ENCODE measurements at places on chromosomes 7 and 10. TPM values are rescaled to one million over a fixed set of nuclear protein-coding genes. Genes with fewer than 3 reads are reported as not detected.

DNA sequence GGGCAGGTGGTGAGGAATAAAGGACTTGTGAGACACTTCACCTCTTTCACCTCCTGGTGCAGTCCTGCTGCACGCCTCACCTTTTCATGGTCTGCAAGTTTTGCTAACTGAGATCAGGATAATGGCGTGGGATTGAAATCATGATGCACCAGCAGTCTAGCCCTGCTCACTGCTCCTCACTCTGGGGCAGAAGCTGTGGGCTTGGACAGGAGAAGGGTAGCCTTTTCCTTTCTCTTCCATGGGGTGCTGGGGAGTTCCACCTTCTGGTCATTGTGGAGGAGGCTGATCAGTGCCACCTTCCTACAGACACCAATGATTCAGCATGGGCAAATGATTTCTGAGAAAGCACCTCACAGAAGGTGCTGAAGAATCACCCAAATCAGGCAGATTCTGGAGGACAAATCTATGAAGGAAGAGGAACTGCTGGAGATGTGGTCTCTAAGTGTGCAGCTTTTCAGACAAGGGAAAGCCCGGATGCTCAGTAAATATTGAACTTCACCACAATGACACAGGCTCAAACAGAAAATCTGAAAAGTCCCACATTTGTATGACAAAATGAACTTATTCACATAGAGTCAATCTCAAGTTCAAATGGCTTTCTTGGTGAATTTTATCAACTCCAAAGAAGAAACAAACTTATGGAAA lies 19.7 kb downstream of the MBL2 start:
- no peak for DNase-seq

DNA sequence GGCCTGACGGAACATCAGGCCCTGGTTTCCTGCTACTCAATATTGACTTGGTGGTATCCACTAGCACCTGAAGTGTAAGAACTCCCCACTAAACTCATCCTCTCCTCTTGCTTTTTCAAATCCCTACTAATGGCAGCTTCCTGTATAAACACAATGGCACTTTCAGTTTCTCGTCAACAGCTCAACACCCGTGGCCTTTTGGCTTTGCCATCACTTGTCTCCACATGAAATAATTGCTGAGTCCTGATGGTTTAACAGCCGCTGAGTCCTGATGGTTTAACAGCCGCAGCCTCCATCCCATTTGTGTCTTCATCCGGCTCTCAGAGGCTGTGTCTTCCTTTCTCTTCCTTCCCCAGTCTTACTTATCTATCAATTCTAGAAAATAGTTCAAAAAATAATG lies 261.4 kb upstream of the PITRM1 start:
- no peak for DNase-seq

DNA sequence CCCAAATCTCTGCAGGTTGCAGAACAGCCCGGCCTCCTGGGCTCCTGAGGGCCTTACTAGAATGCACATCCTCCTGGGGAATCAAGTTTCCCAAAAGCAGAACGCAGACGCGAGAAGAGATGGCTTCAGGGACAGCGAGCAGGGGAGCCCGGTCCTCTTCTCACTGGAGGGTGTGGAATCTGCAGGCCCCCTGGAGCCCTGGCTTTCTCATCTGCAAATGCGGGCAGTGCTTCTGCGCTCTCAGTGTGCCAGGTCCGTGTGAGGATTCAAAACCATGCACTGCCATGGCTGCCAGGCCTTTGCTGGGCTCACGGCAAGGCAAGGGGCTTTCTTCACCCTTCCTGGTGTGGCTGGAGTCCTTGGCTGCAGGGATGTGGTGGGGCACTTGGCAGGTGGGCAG lies 330.9 kb upstream of the MKI67 start:
- no peak for DNase-seq

DNA sequence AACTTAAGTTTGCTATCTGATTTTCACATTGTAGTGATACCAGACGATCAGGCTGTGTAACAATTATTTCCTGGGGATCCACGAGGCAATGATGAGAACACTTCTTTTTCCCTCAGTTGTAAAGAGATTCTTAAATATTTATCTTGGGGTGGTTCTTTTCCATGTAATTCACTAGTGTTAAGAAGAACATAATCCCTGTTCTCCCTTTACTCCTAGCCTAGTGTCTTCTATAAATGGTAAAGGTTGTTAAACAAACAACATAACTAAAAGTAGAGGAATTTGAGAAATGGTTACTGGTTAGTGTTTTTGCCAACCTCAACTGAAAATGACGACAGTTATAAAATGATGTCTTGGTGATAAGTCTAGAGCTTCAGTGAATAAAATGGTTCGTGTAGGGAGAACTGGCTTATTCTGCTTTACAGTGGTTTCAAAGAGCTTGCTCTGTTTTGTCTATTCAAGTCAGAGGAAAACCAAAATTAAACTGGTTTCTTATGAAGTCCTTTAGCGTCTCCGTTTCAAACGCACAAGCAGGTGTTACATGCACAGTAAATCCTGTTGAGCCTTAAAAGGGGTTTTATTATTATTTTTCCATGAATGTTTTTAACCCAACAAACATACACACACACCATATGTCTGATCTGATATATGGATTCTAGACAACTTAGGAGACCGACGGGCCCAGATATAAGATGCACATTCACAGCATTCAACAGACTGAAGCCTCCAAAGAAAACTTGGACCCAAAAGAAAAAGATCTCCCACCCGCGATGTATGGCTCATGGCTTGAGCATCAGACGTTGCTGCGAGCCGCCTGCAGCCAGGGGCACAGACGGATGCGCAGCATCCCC lies 1.1 kb downstream of the TBX20 start:
- DNase-seq: no peak

Gene HOGA1
- total RNA-seq: 0.15 TPM

- DNase-seq: no peak
Observed at GRCh38 chr10:75166623-75166972, 44.0 kb upstream of the VDAC2 start.

- no peak for DNase-seq
Observed at GRCh38 chr7:143374561-143374960, 6.6 kb upstream of the ZYX start.

Gene DKK1
- 1,187 TPM for total RNA-seq

DNA sequence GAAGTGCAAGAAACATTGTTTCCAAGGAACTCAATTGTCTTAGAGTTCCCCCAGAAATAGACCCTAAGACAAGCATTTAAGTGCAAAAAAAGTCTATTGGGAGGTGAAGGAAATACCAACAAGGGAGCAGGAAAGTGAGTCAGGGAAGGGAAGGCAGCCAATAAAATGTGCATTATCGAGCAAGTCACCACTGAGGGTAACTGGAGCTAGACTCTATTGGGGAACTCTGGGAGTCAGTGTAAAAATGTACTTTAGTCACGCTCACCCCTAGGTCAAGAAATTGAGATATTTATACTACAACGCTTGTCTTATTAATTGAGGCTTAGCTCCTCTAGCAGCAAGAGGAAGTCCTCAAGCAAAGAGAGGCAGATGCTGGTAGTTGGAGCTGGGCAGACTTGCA lies 137.7 kb downstream of the RTKN2 start:
- DNase-seq: peak; percentile 100

- no peak for DNase-seq
Observed at GRCh38 chr10:109875151-109875568, 48.2 kb downstream of the XPNPEP1 start.

- DNase-seq: no peak
Observed at GRCh38 chr7:29889288-29889687, 83.0 kb downstream of the WIPF3 start.

- no peak for DNase-seq
Observed at GRCh38 chr7:351681-352480, 61.9 kb downstream of the FOXL3 start.

DNA sequence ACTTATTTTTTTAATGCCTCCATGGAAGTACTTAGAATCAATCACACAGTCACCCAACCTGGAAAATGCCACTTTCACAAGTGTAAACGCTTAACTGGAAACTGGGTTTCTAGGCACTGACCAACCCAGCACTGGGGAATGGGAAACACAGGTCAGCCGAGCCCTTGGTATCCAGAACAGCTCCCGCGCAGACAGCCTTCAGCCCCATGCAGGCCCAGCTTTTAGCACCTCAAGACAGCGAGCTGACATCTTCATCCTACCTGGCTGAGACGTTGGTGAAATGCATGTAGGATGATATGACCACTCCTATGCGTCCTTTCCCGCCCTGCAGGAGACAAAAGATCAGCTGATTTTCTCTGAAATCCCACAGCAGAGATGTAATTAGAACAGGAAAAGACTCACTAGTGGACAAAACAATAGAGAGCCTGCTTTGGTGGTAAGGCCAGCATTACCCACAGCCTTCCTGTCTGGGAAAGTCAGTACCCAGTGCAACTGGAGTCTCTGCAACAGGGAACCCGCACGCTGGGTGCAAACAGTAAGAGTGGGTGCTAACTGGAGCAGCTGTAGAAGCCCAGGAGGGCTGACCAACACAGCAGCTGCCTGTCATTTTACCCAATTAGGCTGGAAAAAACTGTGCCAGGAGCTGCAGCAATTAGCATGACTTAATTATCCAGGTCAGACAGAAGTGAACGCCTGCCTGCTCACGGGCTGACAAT lies 153.7 kb downstream of the TNS3 start:
- DNase-seq: no peak

GRCh38 chr10:70652761-70653657 lies 19.3 kb upstream of the ADAMTS14 start:
- no peak for DNase-seq

DNA sequence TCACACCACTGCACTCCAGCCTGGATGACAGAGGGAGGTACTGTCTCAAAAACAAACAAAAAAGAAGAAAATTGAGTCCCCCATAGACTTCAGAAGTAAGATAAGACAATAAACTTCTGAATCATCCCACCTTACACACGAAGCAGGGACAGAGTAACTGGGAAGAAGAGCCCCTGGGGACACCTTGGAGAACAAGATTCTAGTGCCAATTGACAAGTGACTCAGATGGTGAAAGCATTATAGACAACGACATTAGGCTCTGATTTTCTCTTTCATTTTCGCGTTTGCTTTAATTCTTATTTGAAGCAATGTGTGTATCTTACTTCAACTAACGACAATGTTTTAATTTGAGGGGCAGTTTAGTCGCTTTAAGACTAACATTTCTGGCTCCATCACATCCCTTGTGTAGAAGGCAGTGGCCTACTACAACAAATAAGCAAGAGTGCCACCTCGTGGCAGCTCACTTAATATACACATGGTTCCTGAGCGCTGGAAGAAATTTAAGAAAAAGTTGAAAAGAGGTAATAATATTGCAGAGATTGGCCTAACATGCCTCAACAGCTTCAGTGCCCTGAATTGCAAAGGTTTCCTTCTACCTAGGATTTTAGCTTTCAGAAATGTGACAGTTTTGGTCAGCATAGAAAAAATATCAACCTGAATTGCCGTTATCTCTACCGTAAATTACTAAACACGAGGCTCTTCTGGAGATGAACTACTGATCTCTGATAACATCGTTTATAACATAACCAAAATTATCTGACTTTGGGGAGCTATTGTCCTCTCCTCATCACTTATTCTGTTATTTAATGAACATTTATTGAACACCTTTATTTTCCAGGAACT lies 36.7 kb downstream of the ASNS start:
- DNase-seq: peak; percentile 79

GRCh38 chr10:96910488-96911395 lies 78.6 kb downstream of the LCOR start:
- peak; percentile 63 for DNase-seq

- DNase-seq: no peak
Observed at GRCh38 chr10:3261921-3262320, 89.3 kb upstream of the PITRM1 start.

DNA sequence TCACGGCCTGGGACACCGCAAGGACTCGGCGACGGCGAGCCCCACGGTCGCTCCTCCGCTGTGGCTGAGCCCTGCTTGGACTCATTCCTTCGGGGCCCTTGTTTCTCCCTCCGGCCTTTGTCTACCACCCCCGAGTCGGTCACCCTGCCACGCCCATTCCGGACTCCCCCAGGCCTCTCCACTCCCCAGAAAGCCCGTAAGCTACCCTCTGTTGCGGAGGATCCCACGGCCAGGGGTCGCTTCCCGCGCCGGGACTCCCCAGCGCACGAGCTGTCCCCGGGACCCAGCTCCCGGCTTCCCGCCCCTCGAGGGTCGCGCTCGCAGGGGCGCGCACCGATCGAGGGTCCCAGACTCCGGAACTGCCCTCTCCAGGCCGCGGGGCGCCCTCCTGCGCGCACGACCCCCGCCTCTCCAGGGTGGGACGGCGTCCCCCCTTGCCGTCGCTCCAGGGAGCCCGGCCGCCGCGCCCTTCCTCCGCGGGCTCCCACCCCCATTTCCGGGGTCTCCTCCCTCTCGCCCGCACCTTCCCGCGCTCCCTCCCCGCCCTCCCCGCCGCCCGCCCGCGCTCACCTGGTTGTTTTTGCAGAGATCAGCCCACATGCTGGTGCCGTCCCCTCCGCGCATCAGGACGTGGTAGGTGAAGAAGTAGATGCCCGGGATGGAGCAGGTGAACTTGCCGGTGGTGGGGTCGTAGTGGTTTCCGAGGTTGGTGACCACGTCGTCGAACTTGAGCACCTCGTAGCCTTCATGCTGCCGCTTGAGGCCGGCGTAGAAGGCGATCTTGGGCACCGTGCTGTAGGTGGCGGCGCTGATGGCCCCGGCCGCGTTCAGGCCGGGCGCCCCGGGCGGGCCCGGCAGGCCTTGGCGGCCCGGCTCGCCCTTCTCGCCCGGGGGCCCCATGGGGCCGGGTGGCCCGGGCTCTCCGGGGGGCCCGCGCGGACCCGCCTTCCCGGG lies 1.5 kb downstream of the C1QL3 start:
- DNase-seq: no peak

Gene ANKRD7
- not detected for total RNA-seq

DNA sequence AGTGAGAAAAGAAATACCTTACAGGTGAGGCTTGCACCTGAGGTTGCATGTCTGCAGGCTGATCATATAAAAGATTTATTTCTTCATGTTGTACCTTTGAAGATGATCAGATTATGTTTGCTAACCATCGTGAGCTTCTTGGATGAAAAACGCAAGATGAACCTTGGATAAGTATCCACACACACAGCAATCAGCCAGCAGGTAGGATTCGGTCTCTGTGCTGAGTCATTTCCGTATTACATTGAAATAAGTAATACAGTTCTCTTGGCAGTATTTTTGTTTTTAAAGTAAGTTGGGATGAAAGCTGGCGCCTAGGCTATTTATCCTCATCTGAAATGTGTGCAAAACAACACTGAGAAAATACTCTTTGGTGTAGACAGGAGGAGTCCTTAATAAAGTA lies 109.0 kb upstream of the PRKCQ start:
- DNase-seq: peak; percentile 47

DNA sequence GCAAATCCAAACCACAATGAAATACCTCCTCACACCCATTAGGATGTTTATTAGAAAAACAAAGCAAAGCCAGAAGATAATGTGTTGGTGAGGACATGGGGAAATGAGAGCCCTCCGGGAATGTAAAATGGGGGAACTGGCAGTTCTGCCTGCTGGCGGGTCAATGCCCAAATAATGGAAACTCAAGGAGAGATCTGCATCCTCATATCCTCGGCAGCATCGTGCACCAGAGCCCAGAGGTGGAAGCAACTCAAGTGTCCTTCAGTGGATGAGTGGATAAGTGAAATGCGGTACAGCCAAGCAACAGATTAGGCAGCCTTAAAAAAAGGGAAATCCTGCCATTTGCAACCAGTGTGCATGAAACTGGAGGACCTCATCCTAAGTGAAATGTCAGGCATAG lies 325.2 kb downstream of the WDR37 start:
- DNase-seq: no peak
